ENCODE measurements at places on chromosomes 11 and 22. TPM values are rescaled to one million over a fixed set of nuclear protein-coding genes. Genes with fewer than 3 reads are reported as not detected.

- no peak for DNase-seq
Measured at GRCh38 chr11:37406651-37407050, 808.6 kb upstream of the RAG2 start.

GRCh38 chr11:35548925-35549561 lies 23.6 kb upstream of the PAMR1 start:
- no peak for DNase-seq

The MRGPRX3 gene
- total RNA-seq, result not detected

- peak; percentile 58 for DNase-seq
Measured at GRCh38 chr22:37057796-37058510, 6.4 kb downstream of the KCTD17 start.

- DNase-seq, result no peak
Measured at GRCh38 chr11:119481667-119482400, 58.9 kb upstream of the THY1 start.
